ENCODE measurements at places on chromosomes 1 and 21.

DNA sequence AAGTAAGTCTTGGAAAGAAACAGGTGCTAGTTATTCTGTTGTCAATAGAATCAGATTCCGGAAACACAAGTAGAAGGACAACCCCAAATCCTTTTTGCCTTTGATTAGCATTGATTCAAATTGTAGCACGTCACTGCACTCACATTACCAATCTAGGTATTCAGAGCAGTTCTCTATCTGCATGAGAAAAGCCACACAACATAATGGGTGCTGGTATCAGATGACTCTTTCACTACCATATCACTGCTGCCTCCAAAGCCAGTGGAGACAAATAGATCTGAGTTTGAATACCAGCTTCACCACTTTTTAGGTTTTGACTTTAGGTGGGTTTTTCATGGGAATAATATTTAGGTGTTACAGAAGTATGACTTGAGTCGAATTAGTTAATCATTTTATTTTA, 38.9 kb downstream of the RTCA start:
- DNase-seq: no peak

DNA sequence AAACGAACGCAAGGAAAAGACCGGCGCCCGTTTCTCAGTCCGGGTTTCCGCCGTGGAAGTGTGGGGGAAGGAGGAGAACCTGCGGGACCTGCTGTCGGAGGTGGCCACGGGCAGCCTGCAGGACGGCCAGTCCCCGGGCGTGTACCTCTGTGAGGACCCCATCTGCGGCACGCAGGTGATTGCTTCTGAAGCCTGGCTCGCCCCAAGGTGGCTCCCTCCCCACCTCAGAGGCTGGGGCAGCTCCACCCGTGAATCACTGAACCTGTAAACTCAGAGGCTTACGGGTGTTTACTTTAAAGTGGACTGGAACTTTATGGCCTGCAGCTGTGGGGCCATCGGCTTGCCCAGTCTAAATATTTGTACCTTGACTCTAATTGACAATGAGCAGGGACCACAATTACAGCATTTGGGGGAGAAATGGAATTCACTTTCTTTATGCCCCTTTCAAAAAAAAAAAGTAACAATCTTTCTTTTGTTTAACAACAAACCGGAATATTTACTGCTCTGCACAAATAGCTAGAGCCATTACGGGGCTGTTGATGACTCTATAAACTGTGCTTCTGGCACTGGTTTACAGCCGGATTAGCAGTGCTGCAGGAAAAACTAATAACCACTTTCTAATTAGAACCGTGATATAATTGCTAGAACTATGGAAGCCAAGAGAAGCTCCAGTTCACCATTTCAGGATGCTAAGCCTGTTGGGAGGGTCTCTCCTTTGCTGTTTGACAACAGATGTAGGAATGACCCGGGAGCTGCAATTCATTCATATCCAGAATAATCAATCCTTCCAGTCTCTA, 454.8 kb downstream of the KIF26B start:
- no peak for DNase-seq

GRCh38 chr1:182235604-182235951, 156.0 kb downstream of the GLUL start:
- DNase-seq: no peak

DNA sequence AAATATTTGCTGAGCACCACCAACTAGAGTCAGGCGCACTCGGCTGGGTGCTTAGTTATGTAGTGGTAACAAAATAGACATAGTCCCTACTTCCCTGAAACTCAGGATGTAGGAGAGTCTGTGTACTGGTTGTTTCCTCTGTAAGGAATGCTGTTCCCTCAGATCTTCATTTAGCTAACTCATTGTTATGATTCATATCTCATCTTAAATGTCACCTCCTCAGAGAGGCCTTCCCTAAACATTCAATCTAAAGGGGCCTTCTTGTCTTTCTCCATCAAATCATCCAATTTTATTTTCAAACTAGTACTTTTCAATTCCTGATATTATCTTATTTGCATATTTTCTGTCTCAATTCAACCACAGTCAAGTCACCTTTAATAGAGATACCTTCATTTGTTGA, 132.9 kb downstream of the PIK3R3 start:
- no peak for DNase-seq

GRCh38 chr1:162062542-162063015, 6.9 kb upstream of the NOS1AP start:
- DNase-seq: no peak

DNA sequence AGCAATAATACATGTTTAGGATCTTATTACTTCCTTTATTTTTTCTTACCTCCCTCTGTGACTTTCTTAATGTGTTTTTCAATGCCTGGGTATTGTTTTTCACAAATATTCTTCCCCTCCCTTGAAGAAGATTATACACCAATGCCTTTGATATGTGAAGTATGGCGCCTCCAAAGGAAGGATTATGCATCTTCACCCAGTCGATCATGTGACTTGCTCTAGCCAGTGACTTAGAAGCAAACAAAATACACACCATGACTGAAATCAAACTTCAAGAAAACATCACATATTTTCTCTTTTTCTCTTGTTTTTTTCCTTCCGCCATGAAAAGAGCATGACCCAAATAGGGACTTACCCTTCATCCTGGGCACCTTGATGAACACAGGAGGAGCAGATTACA, 297.1 kb downstream of the NCAM2 start:
- DNase-seq: no peak
